ENCODE measurements at places on chromosomes 3 and 15. TPM values are rescaled to one million over a fixed set of nuclear protein-coding genes. Genes with fewer than 3 reads are reported as not detected.

- DNase-seq: no peak
- no peaks in the 10 kb centered on the region for H3K36me3 ChIP-seq
- no peaks in the 10 kb centered on the region for H3K27me3 ChIP-seq
- no peak overlapping the region for H3K27ac ChIP-seq
- H3K4me3 ChIP-seq: no peak overlapping the region
These were observed 183.4 kb upstream of the TOPAZ1 start for GRCh38 chr3:44058022-44058867.

DNA sequence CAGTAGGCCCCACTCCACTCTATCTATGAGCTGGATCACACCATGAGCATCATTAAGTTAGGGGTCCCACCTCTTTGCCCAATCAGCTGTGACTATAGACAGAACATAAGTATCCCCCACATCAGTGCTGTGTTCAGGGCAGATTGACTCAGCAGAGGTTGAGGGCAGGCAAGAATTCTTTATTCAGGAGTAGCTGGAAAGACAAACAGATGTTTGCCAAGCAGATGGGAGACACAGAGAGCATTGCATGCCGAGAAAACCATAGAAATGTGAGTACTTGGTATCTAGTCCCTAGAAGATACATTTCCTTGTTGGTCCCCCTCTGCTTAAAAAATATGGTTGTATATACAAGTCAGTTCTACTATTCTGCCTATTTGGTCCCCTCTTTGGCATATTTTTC, 440.8 kb downstream of the RAP2B start:
- H3K27ac ChIP-seq: no peak overlapping the region
- H3K27me3 ChIP-seq: no peaks in the 10 kb centered on the region

GRCh38 chr3:160006282-160007163, 17.9 kb downstream of the IL12A start:
- H3K27me3 ChIP-seq: no peaks in the 10 kb centered on the region
- no peak for DNase-seq
- no peak overlapping the region for H3K4me3 ChIP-seq
- no peaks in the 10 kb centered on the region for H3K36me3 ChIP-seq

C3orf22 gene
- total RNA-seq: not detected

DNA sequence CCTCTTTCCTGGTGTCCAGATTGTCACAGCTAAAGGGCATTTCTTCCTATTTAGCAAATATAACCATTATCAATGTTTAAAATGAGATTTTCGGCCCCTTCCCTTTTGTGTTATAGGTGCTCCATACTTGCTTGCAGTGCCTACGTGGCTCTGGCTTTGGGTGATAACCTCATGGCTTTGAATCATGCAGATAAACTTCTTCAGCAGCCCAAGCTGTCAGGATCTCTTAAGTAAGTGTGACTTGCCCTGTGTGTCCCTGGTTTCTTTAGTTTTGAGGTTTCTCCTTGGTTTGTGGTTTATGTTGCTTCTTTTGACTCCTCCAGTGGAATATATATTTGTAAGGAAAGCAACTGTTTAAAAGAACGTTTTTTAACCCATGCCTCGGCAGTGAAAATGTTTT, 58.5 kb upstream of the TRIM71 start:
- no peaks in the 10 kb centered on the region for H3K27me3 ChIP-seq
- DNase-seq: no peak
- H3K27ac ChIP-seq: no peak overlapping the region
- no peaks in the 10 kb centered on the region for H3K4me1 ChIP-seq

GRCh38 chr3:75218577-75218976, 445.6 kb upstream of the FRG2C start:
- no peak overlapping the region for H3K4me3 ChIP-seq
- no peak for DNase-seq
- no peaks in the 10 kb centered on the region for H3K4me1 ChIP-seq
- H3K27ac ChIP-seq: no peak overlapping the region
- H3K27me3 ChIP-seq: peaks cover under 1% of the 10 kb centered on the region

- H3K27me3 ChIP-seq: no peaks in the 10 kb centered on the region
- no peak overlapping the region for H3K4me3 ChIP-seq
- no peaks in the 10 kb centered on the region for H3K4me1 ChIP-seq
- DNase-seq: no peak
- H3K36me3 ChIP-seq: no peaks in the 10 kb centered on the region
These were observed 330.7 kb upstream of the LRRC3B start for GRCh38 chr3:26291840-26292239.

DNA sequence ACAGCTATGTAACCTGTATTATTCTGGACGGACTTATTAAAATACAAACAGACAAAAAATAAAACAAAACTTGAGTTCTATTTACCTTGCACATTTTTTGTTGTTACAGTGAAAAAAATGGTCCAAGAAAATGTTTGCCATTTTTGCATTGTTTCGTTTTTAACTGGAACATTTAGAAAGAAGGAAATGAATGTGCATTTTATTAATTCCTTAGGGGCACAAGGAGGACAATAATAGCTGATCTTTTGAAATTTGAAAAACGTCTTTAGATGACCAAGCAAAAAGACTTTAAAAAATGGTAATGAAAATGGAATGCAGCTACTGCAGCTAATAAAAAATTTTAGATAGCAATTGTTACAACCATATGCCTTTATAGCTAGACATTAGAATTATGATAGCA, 17.1 kb downstream of the LMOD3 start:
- no peaks in the 10 kb centered on the region for H3K27me3 ChIP-seq
- H3K4me3 ChIP-seq: no peak overlapping the region
- H3K27ac ChIP-seq: no peak overlapping the region
- peaks cover 4% of the 10 kb centered on the region for H3K4me1 ChIP-seq
- peaks cover 25% of the 10 kb centered on the region for H3K36me3 ChIP-seq

GRCh38 chr3:65251375-65251774, 563.6 kb upstream of the ADAMTS9 start:
- H3K4me1 ChIP-seq: no peaks in the 10 kb centered on the region
- H3K27ac ChIP-seq: no peak overlapping the region
- H3K36me3 ChIP-seq: no peaks in the 10 kb centered on the region
- no peak overlapping the region for H3K4me3 ChIP-seq

AMT gene
- total RNA-seq: 11.9 TPM

DNA sequence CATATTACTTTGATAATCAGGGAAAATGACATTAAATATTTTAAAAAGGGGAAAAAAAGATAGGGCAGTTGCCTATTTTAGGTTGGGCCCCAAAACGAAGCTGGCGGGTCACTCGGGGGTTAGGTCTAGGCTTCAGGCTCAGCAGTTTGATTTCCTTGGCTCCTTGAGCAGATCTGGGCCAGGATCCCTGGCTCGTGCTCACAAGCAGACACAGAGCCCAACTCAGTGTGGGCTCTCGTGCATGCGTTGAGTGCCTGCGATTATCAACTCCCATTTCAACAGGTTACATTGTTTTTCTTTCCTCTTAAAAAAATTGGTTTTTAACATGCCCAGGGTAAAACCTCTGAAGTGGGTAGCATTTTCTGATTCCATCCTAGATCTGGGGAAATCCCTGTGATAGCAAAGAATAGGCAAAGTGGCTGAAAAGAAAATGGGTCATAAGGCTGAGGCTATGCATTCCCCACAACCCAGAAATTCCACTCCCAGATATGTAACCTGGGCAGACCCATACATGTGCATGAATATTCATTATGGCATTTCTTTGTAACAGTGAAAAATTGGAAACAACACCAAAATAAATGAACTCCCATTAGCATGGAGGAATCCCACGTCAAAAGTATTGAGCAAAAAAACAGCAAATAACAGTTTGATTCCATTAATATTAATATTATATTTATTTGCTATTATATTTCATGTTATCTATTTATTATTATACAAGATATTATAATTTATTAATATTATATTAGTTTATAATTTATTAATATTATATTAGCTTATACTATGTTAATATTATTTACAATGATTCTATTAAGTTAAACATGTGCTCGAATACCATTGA, 27.8 kb downstream of the FAM43A start:
- DNase-seq: no peak
- no peaks in the 10 kb centered on the region for H3K36me3 ChIP-seq
- H3K4me1 ChIP-seq: no peaks in the 10 kb centered on the region
- H3K27me3 ChIP-seq: no peaks in the 10 kb centered on the region
- H3K27ac ChIP-seq: no peak overlapping the region

ST8SIA2 gene
- not detected for total RNA-seq

GRCh38 chr15:95644100-95644875, 686.2 kb upstream of the NR2F2 start:
- H3K27me3 ChIP-seq: no peaks in the 10 kb centered on the region
- no peaks in the 10 kb centered on the region for H3K36me3 ChIP-seq
- no peak overlapping the region for H3K4me3 ChIP-seq
- no peak overlapping the region for H3K27ac ChIP-seq
- no peak for DNase-seq
- H3K4me1 ChIP-seq: no peaks in the 10 kb centered on the region

- H3K27ac ChIP-seq: no peak overlapping the region
- H3K4me1 ChIP-seq: peaks cover 19% of the 10 kb centered on the region
- H3K36me3 ChIP-seq: peaks cover 19% of the 10 kb centered on the region
- DNase-seq: no peak
- H3K4me3 ChIP-seq: no peak overlapping the region
- H3K27me3 ChIP-seq: no peaks in the 10 kb centered on the region
These were observed 8.8 kb upstream of the CHST14 start for GRCh38 chr15:40461958-40462357.

DNA sequence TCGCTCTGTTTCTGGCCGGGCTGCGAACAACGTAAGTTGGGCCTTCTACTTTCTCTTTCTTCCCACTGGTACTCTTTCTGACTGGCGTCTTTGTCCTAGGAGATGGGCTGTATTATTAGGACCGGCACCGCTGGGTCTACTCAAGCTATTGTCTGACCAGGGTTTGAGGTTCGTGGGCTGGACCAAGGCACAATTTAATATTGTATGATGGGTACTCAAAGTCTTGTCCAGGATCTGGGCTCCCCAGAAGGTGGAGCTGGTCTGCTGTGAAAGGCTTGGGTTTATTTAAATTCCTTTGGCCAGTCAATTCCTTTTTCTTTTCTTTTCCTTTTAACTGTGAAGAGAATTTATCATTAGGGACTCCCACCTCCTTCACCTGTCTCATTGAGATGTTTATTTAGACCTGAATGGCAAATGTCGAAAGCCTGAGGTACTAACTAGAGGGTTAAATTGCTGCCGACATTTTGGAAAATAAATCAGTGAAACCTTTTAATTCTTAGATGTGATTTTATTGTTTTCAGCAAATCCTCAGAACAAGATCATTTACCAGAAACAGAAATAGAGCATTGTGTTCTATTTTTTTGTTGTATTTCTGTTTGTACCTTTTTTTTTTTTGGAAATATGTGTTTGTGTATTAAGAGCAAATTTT, 410 bp downstream of the LRRC49 start:
- peak overlapping the region; percentile 59 for H3K4me3 ChIP-seq
- H3K36me3 ChIP-seq: no peaks in the 10 kb centered on the region
- H3K27ac ChIP-seq: no peak overlapping the region
- peaks cover 10% of the 10 kb centered on the region for H3K4me1 ChIP-seq
- no peak for DNase-seq
- peaks cover 17% of the 10 kb centered on the region for H3K27me3 ChIP-seq

GRCh38 chr3:23884481-23884880, 32.3 kb downstream of the NKIRAS1 start:
- no peak overlapping the region for H3K27ac ChIP-seq
- H3K4me1 ChIP-seq: no peaks in the 10 kb centered on the region
- H3K27me3 ChIP-seq: no peaks in the 10 kb centered on the region
- no peak for DNase-seq
- no peak overlapping the region for H3K4me3 ChIP-seq
- peaks cover 2% of the 10 kb centered on the region for H3K36me3 ChIP-seq

DNA sequence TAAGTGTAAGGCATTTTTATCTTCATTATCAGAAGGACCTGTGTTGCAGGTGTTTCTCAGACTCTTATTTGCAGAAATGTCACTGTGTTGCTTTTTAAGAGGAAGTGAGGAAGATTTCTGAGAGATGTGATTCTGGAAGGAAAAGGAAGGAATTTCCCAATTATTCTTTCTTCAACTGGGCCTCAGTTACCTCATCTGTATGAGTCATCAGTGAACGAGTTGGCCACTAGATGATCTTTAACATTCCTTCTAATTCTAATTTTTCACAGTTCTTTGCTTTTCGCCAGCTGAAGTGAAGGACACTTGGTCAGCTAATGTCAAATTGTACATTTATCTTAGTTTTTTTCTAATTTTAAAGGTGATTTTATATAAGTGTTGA, 28.9 kb downstream of the CLEC3B start:
- H3K27me3 ChIP-seq: no peaks in the 10 kb centered on the region
- no peaks in the 10 kb centered on the region for H3K4me1 ChIP-seq
- H3K4me3 ChIP-seq: no peak overlapping the region
- no peak for DNase-seq

PCSK6 gene
- 3.0 TPM for total RNA-seq

DNA sequence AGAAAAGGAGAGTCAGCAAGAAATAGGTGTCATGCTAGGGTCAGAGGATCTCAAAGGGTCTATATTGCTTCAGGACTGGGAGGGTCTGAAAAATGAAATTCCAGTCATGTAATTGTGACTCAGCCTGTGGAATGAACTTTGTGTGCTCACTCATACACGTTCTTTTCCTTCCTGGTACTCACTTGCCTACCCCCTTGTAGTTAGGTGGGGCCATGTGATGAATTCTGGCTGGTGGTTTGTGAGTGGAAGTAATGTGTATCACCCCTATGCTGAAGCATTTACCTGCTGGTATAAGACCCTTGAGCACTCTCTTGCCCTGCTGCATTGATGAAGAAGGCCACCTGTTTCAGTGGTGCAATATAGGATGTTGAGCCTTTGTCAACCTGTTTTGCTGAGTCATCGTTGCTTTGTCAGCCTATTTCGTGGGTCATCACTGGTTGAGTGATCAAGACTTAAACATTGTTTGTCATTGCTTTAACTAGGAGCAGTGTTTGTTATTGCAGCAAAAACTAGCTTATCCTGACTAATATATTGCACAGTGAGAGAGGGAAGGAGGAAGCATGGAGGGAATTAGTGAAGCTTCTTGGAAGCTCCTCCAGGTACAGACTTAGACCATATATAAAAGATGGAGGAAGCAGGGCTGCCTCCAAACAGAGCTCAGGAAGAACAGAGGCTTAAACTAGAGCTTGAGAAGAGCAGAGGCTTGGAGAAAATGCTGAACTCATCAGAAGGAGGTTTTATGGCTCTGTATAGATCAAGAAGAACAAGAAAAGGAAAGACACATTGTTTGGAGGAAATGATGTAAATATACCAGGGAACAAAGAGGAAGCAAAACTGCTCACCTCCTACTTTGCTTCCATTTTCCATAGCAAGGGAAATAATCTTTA, 28.9 kb downstream of the TLNRD1 start:
- H3K27ac ChIP-seq: no peak overlapping the region
- H3K36me3 ChIP-seq: no peaks in the 10 kb centered on the region
- H3K27me3 ChIP-seq: no peaks in the 10 kb centered on the region
- H3K4me1 ChIP-seq: no peaks in the 10 kb centered on the region
- DNase-seq: no peak

LRRC31 gene
- not detected for total RNA-seq

GRCh38 chr3:42387802-42388651, 22.4 kb downstream of the LYZL4 start:
- no peaks in the 10 kb centered on the region for H3K36me3 ChIP-seq
- H3K4me3 ChIP-seq: no peak overlapping the region
- H3K27ac ChIP-seq: peak overlapping the region; percentile 59
- peak; percentile 72 for DNase-seq
- H3K4me1 ChIP-seq: peaks cover 28% of the 10 kb centered on the region

GPR15 gene
- total RNA-seq: 3.3 TPM

GRCh38 chr15:65406424-65407000, 16.2 kb downstream of the IGDCC4 start:
- no peaks in the 10 kb centered on the region for H3K4me1 ChIP-seq
- H3K36me3 ChIP-seq: no peaks in the 10 kb centered on the region
- no peak for DNase-seq
- H3K27ac ChIP-seq: no peak overlapping the region
- no peaks in the 10 kb centered on the region for H3K27me3 ChIP-seq

FBXW12 gene
- not detected for total RNA-seq

GRCh38 chr3:32290619-32291018, 52.1 kb downstream of the CMTM8 start:
- H3K36me3 ChIP-seq: no peaks in the 10 kb centered on the region
- no peaks in the 10 kb centered on the region for H3K27me3 ChIP-seq
- no peak for DNase-seq
- no peak overlapping the region for H3K4me3 ChIP-seq
- H3K4me1 ChIP-seq: no peaks in the 10 kb centered on the region

PCLAF gene
- 1.2 TPM for total RNA-seq

CLDN11 gene
- total RNA-seq: not detected
